ENCODE measurements at places on chromosomes 12 and 14. TPM values are rescaled to one million over a fixed set of nuclear protein-coding genes. Genes with fewer than 3 reads are reported as not detected.

DNA sequence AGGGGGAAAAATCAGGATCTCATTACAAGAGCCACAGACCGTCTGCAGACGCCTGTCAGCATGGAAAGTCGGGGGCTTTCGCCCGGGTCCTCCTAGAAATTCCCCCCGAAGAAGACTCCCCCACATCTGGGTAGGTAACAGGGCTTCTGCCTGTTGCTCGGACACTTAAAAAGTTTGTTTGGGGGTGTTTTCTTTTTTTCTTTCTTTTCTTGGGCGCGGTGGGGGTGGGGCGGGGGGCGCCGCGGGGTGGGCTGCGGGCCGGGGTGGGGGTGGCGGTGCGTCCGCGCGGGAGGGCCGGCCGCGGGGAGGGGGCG lies 358 bp downstream of the ELK3 start:
- H3K4me1 ChIP-seq: peaks cover 4% of the 10 kb centered on the region
- peak overlapping the region; percentile 89 for H3K27ac ChIP-seq
- H3K36me3 ChIP-seq: no peaks in the 10 kb centered on the region
- no peak for DNase-seq
- no peaks in the 10 kb centered on the region for H3K27me3 ChIP-seq

- no peaks in the 10 kb centered on the region for H3K27me3 ChIP-seq
- H3K4me1 ChIP-seq: no peaks in the 10 kb centered on the region
- H3K36me3 ChIP-seq: no peaks in the 10 kb centered on the region
- H3K4me3 ChIP-seq: no peak overlapping the region
These were observed 515.3 kb downstream of the RMST start for GRCh38 chr12:97977870-97978405.

- H3K27ac ChIP-seq: peak overlapping the region; percentile 56
- H3K36me3 ChIP-seq: no peaks in the 10 kb centered on the region
- DNase-seq: peak; percentile 82
- H3K4me1 ChIP-seq: no peaks in the 10 kb centered on the region
- H3K4me3 ChIP-seq: peak overlapping the region; percentile 59
These were observed 12.2 kb downstream of the AGAP2 start for GRCh38 chr12:57726151-57726883.

KRT3 gene
- total RNA-seq: not detected

PTHLH gene
- 1.5 TPM for total RNA-seq
